ENCODE measurements at places on chromosomes 1 and 21.

- DNase-seq: no peak
Measured at GRCh38 chr1:235239851-235240250, 78.8 kb upstream of the RBM34 start.

- DNase-seq: no peak
Measured at GRCh38 chr1:171590022-171590421, 32.0 kb upstream of the MYOCOS start.

GRCh38 chr1:169326956-169327268, 40.7 kb downstream of the NME7 start:
- no peak for DNase-seq

GRCh38 chr1:79550402-79550801, 543.9 kb upstream of the ADGRL4 start:
- DNase-seq: no peak

DNA sequence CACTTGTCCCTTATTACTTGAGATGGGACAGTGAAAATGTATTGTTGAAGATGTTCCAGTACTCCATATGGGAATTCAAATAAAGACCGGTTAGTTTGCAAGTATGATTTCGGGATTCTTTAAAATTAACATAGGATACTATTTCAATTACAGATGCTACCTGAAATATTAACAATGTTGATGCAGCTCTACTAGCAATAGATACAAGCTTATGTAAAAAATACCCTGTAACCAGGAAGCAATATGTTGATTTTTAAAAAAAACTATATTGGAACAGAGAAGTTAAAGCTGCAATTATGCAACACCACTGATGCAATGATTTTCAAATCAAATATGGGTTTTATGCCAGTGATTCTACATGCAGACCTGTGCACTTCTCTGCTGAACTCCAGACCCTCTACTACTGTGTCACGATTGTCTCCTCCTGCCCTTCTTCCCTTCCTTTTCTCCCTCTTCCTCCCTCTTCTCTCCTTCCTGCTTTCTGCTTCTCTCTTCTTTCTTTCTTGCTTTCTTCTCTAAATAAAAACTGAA, 179.2 kb downstream of the ATP6V1G3 start:
- no peak for DNase-seq

- no peak for DNase-seq
Measured at GRCh38 chr1:116712510-116712909, 41.7 kb upstream of the CD2 start.

DNA sequence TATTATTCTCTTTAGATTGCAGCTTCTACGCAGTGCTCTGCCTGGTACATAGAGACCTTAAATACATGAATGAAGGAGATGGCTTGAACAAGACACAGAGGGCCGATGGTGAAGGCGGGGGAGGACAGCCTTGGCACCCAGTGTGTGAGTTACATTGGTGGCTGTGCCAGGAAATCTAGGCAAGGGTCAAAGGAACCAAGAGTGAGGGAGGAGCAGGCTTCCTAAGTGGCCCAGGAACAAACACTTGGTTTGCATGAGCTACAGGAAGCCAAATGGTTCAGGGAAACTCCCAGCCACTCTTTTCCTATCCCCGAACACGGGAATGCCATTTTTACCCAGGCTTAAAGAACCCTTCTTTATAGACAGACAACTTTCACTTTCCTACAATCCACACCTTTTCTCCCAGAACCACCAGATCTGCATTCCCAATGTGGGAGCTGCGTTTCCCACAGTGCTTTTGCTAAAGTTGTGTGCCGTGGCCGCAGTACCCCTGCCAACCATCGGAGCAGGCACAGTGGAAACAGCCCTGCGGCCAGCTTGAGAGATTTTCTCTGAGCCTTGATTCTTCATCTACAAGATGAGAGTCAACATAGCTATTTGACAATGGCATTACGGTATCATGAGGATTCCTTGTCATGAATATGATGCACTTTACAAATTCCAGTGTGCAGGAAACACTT, 3.5 kb upstream of the CLEC20A start:
- DNase-seq: no peak

- DNase-seq: no peak
Measured at GRCh38 chr1:3496916-3497315, 42.5 kb downstream of the ARHGEF16 start.

GRCh38 chr1:1114431-1114830, 1.5 kb downstream of the C1orf159 start:
- DNase-seq: no peak

DNA sequence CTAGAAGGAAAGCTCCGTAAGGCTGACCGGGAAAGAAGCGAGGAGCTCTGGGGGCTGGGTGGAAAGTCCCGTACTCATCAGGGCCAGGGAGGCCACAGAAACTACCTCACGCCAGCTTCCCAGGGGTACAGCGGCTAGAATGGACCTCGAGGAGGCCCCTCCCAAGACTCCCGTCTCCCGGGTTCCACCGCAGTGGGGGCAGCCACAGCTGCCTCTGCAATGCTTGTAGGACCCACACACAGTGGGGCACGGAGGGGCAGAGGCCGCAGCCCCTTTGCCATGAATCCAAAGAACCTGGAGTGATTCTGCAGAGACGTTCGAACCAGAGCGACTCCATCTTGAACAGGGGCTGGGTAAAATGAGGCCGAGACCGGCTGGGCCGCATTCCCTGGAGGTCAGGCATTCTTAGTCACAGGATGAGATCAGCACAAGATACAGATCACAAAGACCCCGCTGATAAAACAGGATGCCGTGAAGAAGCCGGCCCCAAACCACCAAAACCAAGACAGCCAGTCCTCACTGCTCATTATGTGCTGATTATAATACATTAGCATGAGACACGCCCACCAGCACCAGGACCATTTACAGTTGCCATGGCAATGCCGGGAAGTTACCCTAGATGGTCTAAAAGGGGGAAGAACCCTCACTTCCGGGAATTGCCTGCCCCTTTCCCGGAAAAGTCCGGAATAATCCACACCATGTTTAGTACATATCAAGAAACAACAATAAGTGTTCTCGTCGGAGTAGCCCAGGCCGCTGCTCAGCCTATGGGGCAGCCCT, 1.6 kb upstream of the ANKRD65 start:
- DNase-seq: no peak

- no peak for DNase-seq
Measured at GRCh38 chr1:6507037-6507428, 15.6 kb upstream of the PLEKHG5 start.

DNA sequence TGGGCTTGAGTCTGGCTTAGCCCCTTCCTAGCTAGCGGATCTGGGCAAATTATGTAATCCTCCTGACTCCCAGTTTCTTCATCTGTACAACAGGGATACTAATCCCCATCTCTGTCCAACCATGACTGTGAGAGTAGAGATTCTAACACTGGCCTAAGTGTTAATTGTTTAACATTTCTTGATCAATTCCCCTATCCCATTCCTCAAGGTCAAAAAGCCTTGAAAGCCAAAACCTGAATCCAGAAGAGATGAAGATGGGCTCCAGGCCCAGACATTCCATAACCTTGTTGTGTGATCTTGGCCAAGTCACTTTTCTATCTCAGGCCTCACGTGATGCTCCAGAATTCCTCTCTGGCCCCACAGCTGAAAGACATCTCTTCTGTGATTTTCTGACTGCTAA, 18.8 kb upstream of the PHLDA3 start:
- no peak for DNase-seq

GRCh38 chr1:66739401-66740157, 12.7 kb upstream of the DYNLT5 start:
- no peak for DNase-seq

DNA sequence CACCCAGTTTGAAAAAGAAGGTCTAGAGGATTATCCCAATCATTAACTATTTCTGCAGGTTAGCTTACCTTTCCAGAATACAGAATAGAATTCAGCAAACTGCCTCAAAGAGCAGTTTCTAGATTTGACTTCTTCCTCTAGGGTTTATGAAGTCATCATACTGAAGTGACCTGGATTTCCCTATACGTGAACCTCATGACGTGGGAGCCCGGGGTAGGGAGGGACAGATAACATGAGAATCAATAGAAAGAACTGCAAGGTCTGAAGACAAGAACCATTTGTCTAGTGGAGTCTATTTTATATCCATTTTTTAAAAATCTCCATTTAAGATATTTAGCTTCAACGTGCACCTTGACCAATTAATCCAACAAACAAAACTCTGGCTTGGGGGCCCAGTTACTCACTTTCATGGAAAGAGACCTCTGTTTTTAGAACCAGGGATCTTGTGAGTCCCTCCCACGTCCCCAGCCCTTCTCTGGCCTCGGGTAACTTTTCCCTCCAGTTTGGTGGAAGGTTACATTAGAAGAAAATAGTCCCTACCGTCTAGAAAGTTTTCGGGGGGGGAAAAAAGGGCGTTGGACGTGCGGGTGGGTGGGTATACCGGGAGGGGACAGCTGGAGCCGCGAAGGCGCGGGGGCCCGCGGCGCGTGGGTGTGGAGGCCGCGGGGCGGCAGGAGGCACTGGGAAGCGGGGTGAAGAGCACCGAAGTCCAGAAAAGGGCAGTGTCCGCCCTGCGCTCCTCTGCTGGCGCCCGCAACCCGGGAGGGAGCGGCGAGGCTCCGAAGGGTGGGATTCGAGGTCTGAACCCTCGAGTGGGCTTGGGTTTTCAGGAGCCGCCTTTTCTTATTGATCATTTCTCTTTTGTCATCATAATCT, 13.8 kb upstream of the POGZ start:
- DNase-seq: no peak

GRCh38 chr21:44466351-44466954, 11.1 kb downstream of the LRRC3 start:
- DNase-seq: no peak

DNA sequence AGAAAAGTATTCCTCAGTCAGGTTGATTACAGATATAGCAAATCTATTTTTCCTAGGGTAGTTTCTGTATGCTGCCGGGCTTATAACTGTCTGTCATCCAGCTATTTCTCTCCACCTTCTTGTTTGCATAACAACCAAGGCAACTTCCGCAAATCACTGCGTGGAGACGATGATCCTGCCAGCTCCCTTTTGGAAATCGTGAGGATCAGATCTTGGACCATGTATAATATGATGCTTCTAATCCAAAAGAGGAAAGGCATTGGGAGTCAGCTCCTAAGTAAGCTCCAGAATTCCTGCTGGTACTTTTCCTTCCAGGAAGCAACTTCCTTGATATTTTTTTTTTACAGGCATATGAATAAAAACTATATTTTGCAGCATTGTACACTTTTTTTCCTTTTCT, 445 bp upstream of the RGS4 start:
- DNase-seq: no peak

DNA sequence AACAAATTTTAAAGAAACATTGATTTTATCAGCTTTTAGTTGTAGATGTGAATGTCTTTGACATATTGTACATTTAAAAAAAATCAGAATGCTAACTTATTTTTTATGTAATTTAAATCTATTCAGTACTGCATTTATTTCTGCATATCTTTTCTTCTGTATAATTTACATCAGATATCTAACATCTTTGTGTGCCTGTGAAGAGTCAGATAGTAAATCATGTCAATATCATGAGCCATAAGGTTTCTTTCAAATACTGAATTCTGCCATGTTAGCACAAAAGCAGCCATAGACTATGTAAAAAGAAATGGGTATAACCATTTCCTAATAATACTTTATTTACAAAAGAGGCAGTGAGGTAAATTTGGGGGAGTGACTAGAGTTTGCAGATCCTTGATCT, 1829.2 kb downstream of the NCAM2 start:
- no peak for DNase-seq

Measured in NK-92 treated with Interleukin-12 subunit alpha and Interleukin-12 subunit beta, amount 100 ng/mL, for 24 hours (cell line).